ENCODE measurements at places on chromosomes 6 and 20.

GRCh38 chr20:35503841-35504561, 25.5 kb downstream of the C20orf173 start:
- H3K4me3 ChIP-seq, result no peak overlapping the region
- H3K27me3 ChIP-seq, result no peaks in the 10 kb centered on the region
- DNase-seq, result no peak
- H3K27ac ChIP-seq, result no peak overlapping the region

- no peaks in the 10 kb centered on the region for H3K36me3 ChIP-seq
- no peaks in the 10 kb centered on the region for H3K4me1 ChIP-seq
- no peak for DNase-seq
- H3K4me3 ChIP-seq, result no peak overlapping the region
These were observed 174.9 kb downstream of the FRK start for GRCh38 chr6:115885636-115886366.

DNA sequence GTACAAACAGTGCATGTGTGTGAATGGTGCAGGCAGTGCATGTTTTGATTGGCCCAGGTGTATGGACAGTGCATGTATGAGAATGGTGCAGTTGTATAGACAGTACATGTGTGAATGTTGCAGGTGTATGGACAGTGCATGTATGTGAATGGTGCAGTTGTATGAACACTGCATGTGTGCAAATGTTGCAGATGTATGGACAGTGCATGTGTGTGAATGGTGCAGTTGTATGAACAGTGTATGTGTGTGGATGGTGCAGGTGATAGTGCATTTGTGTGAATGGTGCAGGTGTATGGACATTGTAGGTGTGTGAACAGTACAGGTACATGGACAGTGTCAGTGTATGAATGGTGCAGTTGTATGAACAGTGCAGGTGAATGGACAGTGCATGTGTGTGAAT, 4.0 kb upstream of the KLHL31 start:
- no peaks in the 10 kb centered on the region for H3K4me1 ChIP-seq
- H3K27me3 ChIP-seq, result peaks cover 22% of the 10 kb centered on the region
- DNase-seq, result no peak
- no peak overlapping the region for H3K4me3 ChIP-seq

DNA sequence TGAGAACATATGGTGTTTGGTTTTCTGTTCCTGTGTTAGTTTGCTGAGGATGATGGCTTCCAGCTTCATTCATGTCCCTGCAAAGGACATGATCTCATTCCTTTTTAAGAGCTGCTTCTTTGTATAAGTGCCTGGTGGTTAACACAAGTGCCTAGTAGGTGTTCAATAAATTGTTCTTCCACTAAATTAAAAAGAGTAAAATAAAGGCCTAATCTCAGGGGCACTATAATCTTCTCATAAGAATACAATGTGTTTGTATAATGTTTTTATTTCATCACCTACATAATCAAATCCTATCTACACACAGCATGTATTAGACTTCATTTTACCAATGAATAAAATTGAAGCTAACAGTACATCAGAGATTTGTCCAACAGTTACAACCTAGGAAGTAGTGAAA, 252.7 kb downstream of the KHDC1L start:
- no peaks in the 10 kb centered on the region for H3K36me3 ChIP-seq
- no peaks in the 10 kb centered on the region for H3K27me3 ChIP-seq
- DNase-seq, result no peak
- no peaks in the 10 kb centered on the region for H3K4me1 ChIP-seq

DNA sequence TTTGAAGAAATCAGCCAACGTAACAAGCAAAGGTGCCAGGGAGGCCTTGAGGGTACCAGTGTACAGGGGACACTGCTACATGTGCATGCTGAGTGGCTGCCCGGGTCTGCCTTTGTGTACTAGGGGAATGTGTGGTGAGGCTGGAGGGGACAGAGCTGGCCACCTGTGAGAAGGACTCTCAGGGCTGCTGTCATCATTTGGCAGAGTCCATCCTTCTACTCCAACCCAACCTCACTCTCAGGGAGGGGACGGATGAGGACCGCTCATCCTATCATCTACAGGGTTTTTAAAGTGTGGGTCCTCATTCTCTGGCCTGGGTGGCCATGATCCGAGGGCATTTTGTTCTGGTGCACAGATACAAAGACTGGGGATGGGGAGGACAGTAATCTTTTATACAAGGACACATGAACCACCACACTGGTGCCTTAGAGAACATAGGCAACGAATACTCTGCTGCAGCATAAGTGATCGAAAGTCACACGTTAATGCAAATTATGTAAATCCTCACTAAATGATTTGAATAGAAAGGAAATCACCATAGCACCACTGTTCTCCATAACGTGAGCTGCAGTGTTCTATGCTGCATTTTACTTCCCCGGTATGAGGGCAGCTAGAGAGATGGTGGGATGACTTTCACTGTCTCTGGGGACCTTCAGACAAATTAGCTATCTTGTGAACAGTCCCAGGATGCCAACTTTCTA, 181.4 kb downstream of the GMPR start:
- no peaks in the 10 kb centered on the region for H3K36me3 ChIP-seq
- no peaks in the 10 kb centered on the region for H3K4me1 ChIP-seq
- no peak overlapping the region for H3K27ac ChIP-seq
- DNase-seq, result no peak
- no peaks in the 10 kb centered on the region for H3K27me3 ChIP-seq

- no peak overlapping the region for H3K27ac ChIP-seq
- peaks cover 23% of the 10 kb centered on the region for H3K4me1 ChIP-seq
- H3K27me3 ChIP-seq, result no peaks in the 10 kb centered on the region
- no peak overlapping the region for H3K4me3 ChIP-seq
- peaks cover 3% of the 10 kb centered on the region for H3K36me3 ChIP-seq
These were observed 6.6 kb downstream of the TSPYL4 start for GRCh38 chr6:116247285-116247684.

DNA sequence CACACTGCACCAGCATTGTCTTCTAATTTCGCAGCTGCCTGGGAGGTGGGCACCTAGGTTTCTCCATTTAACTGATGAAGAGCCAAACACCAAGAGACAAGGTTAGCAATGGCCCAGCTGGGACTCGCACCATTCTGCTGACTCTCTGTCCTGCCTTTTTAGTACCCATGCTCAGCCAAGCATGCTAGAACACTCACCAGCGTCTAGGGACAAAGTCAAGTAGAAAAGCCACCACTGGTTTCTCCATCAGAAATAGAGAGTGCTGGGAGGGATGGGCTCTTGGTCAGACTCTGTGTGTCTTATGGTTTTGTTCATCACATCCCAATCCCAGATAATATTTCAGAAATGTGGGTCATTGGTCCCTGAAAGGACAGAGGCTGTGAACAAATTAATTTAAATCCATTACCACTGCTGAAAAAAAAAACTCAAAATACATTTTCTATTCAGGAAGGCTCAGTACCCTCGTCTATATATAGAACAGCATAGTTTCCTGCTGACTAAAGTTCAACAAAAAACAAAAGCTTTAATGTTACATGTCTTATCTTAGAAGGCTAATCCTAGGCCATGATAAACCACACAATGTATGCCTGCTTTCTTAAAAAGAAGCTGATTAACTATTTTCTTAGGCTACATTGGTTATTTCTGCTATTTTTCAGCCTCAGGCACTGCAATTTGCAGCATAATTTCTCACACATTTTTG, 111.0 kb downstream of the TBC1D7 start:
- H3K4me3 ChIP-seq, result no peak overlapping the region
- H3K4me1 ChIP-seq, result no peaks in the 10 kb centered on the region
- no peak for DNase-seq
- no peak overlapping the region for H3K27ac ChIP-seq

DNA sequence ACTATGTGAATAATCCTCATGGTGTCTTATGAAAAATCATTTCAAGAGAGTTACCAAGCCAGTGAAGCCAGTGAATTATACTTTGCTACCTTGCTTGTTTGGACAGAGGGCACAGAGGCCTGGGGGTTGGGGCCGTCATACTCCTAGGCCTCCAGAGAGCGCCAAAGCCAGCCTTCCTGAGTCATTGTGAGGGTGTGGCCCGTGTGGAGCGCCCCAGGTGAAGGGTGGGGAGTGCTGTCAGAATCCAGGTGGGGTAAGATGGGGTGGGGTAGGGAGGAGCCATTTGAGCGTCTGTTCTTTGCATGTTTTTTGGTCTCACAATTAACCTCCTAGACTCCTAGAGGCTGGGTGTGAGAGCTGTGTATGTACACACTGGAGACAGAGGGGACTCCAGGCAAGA, 71.1 kb downstream of the PERP start:
- H3K4me1 ChIP-seq, result no peaks in the 10 kb centered on the region
- no peak overlapping the region for H3K27ac ChIP-seq
- H3K27me3 ChIP-seq, result no peaks in the 10 kb centered on the region
- no peak overlapping the region for H3K4me3 ChIP-seq
- no peak for DNase-seq

DNA sequence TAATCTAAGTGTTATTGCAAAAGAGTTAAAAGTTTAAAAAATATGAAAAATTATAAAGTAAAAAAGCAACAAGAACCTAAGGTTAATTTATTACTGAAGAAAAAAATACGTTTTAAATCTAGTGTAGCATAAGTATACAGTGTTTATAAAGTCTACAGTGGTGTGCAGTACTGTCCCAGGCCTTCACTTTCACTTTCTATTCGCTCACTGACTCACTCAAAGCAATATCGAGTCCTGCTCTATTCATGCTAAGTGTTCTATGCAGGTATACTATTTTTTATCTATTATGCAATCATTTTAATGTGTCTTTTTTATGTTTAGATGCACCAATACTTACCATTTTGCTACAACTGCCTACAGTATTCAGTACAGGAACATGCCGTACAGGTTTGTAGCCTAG, 113.0 kb downstream of the MANEA start:
- H3K27ac ChIP-seq, result no peak overlapping the region
- no peak overlapping the region for H3K4me3 ChIP-seq
- no peak for DNase-seq
- H3K36me3 ChIP-seq, result no peaks in the 10 kb centered on the region
- no peaks in the 10 kb centered on the region for H3K27me3 ChIP-seq
